ENCODE measurements at places on chromosomes 3 and 15.

DNA sequence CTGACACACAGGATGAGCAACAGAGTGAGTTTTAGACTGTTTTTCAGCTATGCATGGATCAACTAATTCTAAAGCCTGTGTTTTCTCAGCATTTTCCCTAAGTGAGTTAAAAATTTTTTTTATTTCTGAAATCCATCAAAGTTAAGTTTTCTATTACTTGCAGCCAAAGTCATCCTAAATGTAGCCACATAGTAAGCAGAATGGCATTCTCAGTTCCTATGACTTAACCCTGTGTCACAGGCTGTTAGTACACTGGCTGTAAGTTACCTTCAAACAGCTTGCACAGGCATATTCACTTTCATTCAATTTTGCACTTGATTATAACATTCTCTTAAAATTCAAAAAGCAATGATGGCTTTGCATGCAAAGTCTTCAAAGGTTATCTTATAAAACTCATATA lies 368.2 kb downstream of the OCA2 start:
- no peak for DNase-seq

- DNase-seq = no peak
Measured at GRCh38 chr3:124209426-124209825, 217.5 kb upstream of the ROPN1 start.

DNA sequence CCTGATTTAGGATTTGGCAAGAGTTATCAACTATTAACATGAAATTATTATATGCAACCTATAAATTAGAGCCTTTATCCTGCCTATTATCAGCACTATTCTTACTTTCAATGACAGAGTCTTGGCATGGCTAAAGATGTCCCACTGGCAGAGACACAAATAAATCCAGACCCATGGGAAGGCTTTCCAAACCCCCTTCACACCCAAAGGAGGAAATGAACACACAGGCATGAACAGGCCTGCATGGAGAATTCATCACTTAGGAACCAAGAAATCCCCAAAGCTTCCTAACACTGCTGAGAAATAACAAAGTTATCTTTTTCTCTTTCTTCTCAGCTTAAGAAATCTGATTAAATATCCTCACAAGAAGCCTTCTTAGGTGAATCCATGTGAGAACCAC lies 213.9 kb downstream of the OCA2 start:
- DNase-seq = no peak

GRCh38 chr3:43729707-43730414 lies 39.1 kb downstream of the ABHD5 start:
- DNase-seq = no peak

GRCh38 chr15:101354891-101355623 lies 60.0 kb upstream of the SNRPA1 start:
- no peak for DNase-seq

DNA sequence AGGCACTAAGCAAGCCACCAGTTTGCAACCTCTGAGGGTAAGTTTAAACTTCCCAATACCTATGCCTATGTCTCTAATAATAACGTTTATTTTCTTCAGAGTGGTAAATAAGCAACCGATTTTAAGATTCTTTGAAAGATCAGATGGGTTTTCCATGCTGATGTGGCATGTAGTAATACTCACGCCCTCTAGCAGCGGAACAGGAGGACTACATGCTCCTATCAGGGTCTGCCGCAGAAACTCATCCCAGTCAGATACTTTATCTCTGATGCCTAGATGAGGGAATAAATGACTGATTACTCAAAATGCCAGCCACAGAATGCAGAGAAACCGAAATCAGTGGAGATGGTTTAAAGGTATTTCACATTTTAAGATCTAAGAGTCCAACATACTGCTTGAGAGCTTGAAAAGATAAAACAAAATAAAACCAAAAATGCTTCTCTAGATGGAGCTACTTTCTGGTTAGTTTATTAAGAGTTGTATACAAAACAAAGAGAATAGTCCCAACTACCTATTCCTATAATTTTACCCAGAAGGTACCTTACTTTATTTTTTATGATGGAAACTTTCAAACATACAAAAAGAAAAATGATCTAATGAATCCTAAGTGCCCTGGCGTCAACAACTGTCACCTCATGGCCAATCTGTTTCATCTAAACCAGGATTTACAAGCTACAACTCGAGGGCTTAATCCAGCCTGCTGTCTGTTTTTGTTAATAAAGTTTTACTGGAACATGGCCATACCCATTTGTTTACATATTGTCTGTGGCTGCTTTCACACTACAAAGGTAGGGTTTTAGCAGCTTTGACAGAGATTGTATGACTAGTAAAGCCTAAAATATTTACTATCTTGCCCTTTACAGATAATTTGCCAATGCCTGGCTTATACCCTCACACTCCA lies 37.5 kb upstream of the STIMATE start:
- peak; percentile 16 for DNase-seq

GRCh38 chr3:181635141-181635540 lies 76.6 kb upstream of the SOX2 start:
- no peak for DNase-seq

- DNase-seq = no peak
Measured at GRCh38 chr3:141360888-141361598, 7.3 kb upstream of the ZBTB38 start.

- peak; percentile 59 for DNase-seq
Measured at GRCh38 chr3:102229062-102229655, 205.7 kb upstream of the ZPLD1 start.

- no peak for DNase-seq
Measured at GRCh38 chr3:197031315-197032285, 2.0 kb upstream of the MELTF start.

GRCh38 chr15:70772402-70772801 lies 9.0 kb upstream of the UACA start:
- no peak for DNase-seq

DNA sequence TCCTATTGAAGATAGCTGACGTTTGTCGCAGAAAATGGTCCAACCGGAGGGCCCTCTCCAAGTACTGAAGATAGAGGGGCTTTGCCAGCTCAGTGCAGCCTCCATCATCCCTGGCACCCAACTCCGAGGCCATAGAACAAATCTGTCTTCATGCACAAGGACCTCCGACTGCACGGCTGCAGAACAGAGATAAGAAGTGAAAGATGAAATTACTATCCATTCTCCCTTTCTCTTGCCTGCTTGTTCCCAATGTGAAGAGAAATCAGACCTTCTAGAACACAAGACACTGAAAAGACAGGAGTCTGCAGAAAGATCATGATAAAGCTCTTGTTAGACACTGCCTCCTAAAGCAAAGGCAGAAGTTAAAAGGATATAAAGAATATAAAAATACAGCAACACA lies 19.9 kb downstream of the INO80 start:
- no peak for DNase-seq

Measured in stimulated activated CD8-positive, alpha-beta memory T cell treated with anti-CD3 and anti-CD28 coated beads, Interleukin-2, amount 100 ng/mL, for 1 hour (primary cell).